ENCODE measurements at places on chromosomes 2 and 18.
A peak's percentile ranks its signal among the peaks of the same experiment; 100 is the strongest.

DNA sequence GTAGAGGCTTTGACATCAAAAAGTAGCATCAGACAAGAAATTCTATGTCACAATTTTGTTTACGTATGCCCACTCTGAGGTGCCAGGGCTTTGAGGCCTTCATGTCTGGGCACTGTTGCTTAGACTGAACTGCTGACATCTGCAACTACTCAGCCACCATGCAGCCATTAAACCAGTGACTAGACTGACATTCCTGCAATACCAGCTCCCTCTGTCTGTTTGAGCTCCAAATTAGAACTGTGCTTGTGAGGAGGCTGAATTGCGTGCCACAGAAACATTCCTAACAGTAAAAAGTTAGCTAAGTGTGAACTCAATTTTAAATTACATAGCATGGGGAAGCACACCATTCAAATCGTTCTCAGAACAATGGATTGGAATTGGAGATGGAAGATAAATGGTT is 163.2 kb downstream of the INSIG2 start:
- peak; percentile 31 for DNase-seq

- DNase-seq: no peak
These were observed 687.8 kb downstream of the NUP35 start for GRCh38 chr2:183812091-183812490.

GRCh38 chr2:23377771-23378170 is 7.2 kb upstream of the KLHL29 start:
- no peak for DNase-seq

DNA sequence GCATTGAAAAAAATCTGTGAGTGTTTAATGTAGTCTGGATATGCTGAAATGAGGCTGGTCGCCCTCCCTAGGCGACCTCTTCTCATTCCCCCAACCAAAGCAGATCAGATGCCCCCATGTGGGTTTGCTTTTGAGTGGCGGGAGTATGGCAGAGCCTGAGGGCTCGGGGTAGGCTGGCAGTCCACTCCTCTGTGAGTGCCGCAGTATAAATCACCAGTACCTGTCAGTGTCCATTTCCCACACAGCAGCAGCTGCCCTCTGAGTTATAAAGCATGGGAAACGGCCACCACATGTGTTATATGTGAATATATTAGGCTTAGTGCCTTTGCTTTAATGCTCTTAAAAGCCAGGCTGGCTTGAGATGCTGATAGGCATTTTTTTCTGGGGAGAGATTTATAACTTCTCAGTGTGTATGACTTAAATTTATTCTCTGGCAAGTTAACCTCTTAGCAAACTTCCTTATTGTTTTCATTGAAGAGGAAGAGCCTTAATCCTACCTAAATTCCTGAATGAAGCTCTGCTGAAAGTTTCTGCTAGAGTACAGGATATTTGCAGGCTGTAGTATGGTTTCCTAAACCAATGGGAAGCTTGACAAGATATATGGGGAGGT is 3.8 kb downstream of the DCC start:
- DNase-seq: no peak

DNA sequence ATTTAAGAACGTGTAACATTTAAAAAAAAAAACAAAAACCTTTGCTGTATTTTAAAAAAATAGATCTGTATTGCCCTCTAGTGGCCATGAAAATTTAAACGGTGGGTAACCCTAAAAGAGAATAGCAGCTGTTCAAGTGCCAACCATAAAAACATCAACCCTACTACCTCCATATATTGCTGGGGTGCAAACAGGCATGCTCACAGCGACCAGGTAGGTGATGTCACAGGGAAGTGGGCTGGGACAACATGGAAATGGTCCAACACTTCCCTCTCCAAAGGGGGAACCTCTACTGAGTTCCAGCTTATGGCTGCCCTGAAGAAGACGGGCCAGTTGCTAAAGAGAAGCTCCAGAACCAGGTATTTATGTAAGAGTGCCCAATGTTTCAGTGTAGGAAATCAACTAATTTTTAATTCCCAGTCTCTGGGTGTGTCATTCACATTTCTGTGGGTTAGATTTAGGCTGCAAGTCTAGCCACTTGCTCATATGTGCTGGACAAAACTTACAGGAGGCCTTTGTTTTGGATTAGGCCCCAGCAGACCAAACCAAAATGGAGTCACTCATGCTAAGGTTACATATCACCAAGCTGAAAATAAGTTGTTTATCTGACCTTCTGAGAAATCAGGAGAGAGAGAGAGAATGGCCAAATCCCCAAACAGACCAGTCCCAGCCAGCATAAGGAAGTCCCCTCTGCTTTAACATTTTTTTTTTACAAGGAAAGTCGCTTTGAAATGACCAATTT is 54.5 kb downstream of the SKA1 start:
- peak; percentile 7 for DNase-seq

DNA sequence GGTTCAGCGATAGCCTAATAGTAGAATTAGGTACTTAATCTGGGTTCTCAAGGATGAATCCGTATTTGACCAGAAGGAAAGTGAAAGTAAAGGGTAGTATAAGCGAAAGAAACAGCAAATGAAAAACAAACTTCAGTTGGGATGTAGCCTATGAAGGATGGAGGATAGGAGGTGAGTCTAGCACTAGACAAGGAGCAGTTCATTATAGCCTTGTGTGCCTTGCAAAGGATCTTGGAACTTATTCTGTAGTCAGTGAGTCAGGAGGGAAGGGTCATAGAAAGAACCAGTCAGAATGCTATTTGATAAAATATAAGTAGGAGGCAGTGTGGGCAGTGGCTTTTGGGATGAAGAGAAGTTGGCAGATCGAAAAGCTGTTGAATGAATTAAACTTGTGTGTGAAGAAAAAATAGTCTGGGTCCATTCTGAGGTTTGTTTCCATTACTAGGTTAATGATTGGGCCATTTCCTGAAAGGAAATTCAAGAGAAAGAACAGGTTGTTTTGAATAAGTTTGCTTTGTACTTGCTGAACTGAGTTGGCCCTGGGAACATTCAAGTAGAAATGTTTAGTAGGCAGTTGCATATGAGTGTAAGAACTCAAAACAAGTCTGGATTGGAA is 48.5 kb downstream of the ANKRD12 start:
- no peak for DNase-seq

- DNase-seq: no peak
These were observed 190.7 kb upstream of the CCDC68 start for GRCh38 chr18:55149994-55150393.

- no peak for DNase-seq
These were observed 37.7 kb downstream of the NETO1 start for GRCh38 chr18:72830109-72830508.

- no peak for DNase-seq
These were observed 49.0 kb downstream of the PSMG2 start for GRCh38 chr18:12751891-12752290.

- DNase-seq: no peak
These were observed 60.6 kb upstream of the SLC16A14 start for GRCh38 chr2:230129343-230129742.

DNA sequence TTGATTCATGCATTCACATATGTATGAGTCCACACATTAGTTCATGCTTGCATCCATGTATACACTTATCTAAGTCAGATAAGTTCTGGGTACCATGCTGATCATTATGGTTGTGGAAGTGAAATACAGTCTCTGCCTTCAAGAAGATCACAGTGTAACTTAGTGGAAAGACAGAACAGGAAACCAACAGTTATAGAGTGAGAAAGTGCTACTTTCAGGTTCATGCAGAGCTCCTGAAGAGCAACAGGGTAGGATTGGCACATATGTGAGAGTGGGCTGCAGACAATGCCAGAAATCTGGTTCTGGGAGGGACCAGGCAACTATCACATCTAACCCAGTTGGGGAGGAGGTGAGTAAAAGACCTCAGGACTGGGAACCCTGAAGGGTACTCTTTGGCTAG is 35.4 kb upstream of the PGAP1 start:
- DNase-seq: no peak

- DNase-seq: no peak
These were observed 912 bp upstream of the FBXO11 start for GRCh38 chr2:47907039-47907781.

Data from HFFc6 (cell line).